GDM1 (cell line): ENCODE measurements at places on chromosomes 1 and 21.

GRCh38 chr1:44263568-44264450 is 50.5 kb downstream of the DMAP1 start:
- no peak for DNase-seq

- no peak for DNase-seq
Observed at GRCh38 chr1:248714248-248714647, 11.7 kb upstream of the OR14I1 start.

GRCh38 chr21:33660406-33660805 is 18.1 kb downstream of the ITSN1 start:
- no peak for DNase-seq

- no peak for DNase-seq
Observed at GRCh38 chr1:228285661-228286504, 78.0 kb downstream of the OBSCN start.

GRCh38 chr1:243726806-243727502 is 123.1 kb downstream of the AKT3 start:
- no peak for DNase-seq

- DNase-seq = no peak
Observed at GRCh38 chr21:21084179-21084578, 86.0 kb downstream of the NCAM2 start.

GRCh38 chr1:109089242-109090015 is 1.1 kb upstream of the TMEM167B start:
- peak; percentile 46 for DNase-seq

- DNase-seq = no peak
Observed at GRCh38 chr1:116676291-116676690, 8.8 kb upstream of the IGSF3 start.

- no peak for DNase-seq
Observed at GRCh38 chr1:73626326-73626725, 571.6 kb downstream of the LRRIQ3 start.

DNA sequence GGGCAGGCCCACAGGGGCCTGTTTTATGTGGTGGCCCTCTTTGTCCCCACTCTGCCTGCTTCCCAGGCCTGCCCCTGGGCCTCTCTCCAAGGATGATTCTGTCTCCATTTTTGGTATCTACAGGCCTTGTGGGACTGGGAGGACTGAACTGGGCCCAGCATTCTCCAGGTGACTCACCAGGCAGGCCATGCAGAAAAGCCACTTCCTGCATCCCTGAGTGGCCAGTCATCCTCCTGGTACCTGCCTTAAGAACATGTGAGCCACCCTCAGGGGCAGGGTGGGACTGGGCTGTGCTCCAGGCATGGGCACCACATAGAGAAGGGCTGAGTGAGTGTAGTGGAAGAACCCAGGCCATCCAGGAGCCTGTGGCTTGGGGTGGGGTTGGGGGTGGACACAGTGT is 20.0 kb upstream of the BCAR3 start:
- DNase-seq = no peak

DNA sequence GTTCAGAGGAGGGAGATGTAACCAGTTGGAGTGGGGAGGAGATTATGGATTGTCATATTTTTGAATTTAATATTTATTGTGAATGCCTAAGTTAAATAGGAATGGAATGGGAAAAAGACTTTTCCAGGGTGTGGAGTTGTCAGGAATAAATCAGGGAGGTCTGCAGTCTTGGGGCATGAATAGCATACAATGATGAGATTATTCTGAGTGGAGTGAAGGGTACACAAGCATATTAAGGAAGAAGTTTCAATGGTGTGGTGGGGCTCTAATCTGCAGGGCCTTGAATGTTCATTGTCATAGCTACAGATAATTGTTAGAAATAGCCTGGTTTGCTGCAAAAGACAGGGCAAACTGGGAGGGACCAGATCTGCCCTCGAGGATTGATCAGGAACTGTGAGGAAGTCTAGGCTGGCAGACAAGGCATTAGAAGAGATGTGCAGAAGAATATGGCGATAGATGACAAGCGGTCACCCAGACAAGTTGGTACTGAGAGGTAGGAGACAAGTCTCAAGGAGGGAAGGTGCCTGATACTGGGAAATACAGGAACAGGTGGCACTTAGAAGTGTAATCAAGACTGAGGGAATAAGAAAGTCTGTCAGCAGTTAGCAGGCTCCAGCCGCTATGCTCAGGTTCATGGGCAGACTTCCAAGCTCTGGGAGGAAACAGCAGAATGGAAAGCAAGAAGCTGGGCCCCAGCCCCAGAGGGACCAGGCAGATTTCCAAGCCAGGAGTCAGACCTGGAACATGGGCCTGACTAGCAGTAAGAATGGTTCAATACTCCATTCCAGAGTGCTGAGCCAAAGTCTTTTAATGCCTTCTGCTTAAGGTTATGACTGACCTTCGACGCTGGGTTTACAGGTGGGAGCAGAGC is 20.9 kb upstream of the RGL1 start:
- no peak for DNase-seq

GRCh38 chr1:4801192-4801924 is 146.9 kb downstream of the AJAP1 start:
- DNase-seq = no peak

- no peak for DNase-seq
Observed at GRCh38 chr1:236090741-236091147, 25.9 kb upstream of the NID1 start.

GRCh38 chr1:165632152-165632469 is 1.1 kb downstream of the MGST3 start:
- no peak for DNase-seq

DNA sequence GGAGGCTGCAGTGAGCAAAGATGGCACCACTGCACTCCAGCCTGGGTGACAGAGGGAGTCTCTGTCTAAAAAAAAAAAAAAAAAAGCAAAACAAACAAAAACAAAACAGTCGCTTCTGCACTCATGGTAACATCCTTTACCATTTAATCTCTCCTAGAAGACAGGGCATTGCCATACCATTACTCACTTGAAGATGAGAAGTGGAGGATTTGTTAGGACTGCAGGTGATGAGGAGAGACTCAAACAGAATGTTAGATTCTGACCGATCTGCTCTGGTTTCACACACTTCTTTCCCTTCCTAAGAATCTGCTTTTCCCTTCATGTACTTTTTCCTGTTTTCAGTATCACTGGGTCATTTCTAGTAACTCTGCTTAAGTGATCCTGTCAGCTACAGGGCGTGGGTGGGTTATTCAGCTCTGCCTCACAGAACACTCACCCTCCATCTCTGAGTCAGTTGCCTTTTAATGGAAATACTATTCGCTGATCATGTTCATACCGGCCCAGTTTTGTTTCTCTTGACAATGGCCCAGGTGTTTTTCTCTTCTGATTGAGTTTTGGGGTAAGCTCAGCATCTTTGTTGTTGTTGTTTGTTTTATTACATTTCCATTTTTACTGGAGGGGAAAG is 148.0 kb upstream of the ERG start:
- no peak for DNase-seq

GRCh38 chr1:169729991-169730390 is 3.9 kb downstream of the SELE start:
- no peak for DNase-seq

- no peak for DNase-seq
Observed at GRCh38 chr1:224454402-224455055, 19.9 kb upstream of the WDR26 start.

DNA sequence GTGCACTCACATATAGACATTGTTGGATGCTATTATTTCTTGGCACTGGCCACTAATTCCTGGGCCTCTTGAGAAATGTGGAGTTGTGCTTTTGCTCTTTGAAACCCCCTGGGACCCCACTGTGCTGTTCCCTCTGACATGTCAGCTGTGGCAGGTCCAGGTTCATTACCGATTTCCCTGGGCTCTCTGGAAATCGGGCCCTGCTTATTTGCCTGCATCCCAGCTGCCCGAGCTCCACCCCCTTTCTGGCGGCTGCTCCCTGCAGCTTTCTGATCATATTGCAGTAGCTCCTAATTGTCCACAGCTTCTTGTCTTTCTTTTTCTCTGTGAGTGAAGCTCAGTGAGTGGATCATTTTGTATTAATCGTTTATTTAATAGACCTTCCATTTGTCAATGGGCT is 183.7 kb upstream of the FAM78B start:
- no peak for DNase-seq

GRCh38 chr1:219277304-219278105 is 103.8 kb downstream of the LYPLAL1 start:
- no peak for DNase-seq

GRCh38 chr21:45643021-45643980 is at the start of gene PCBP3:
Gene PCBP3, plus strand, starts transcription at chr21:45643725. Its CDS starts 206,361 bp downstream, at chr21:45850086.
- peak; percentile 96 for DNase-seq

DNA sequence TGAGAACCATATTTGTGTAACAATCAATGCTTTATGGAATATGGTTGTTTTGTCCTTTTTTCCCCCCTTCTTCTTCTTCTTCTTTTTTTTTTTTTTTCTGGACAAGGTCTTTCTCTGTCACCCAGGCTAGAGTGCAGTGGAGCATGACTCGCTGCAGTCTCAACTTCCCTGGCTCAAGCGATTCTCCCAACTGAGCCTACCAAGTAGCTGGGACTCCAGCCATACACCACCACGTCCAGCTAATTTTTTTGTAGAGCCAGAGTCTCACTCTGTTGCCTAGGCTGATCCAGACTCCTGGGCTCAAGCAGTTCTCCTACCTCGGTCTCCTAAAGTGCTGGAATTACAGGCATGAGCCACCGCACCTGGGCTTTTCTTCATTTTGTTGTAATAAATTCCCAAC is 86.7 kb downstream of the FMN2 start:
- no peak for DNase-seq

DNA sequence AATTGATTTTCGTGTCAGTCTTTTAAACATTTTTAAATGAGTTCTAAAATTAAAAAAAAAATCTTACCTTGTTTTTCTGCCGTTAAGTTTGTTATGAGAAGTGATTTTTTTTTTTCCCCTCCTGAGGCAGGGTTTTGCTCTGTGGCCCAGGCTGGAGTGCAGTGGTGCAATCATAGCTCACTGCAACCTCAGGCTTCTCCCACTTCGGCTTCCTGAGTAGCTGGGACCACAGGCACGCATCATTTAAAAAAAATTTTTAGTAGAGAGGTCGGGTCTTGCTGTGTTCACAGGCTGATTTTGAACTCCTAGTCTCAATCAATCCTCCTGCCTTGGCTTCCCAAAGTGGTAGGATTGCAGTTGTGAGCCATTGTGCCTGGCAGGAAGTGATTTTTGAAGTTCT is 41.1 kb downstream of the MTR start:
- DNase-seq = no peak

DNA sequence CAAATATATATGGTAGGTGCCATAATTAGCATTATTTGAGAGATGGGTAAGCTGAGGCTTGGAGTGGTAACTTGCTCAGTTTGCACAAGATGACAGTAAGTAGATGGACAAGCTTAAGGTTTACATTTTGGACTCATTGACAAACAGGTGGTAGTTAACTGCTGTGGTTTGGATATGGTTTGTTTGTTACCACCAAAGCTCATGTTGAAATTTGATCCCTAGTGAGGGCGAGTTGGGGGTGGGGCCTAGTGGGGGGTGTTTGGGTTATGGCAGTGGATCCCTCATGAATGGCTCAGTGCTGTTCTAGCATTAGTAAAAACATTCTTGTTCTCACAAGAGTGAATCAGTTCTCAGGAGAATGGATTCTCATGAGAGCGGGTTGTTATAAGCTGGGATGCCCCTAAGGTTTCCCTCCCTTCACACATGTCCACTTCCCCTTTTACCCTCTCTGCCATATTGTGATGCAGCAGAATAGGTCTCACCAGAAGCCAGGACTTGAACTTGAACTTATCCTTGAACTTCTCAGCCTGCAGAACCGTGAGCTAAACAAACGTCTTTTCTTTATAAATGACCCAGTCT is 6.6 kb upstream of the PRRX1 start:
- no peak for DNase-seq

DNA sequence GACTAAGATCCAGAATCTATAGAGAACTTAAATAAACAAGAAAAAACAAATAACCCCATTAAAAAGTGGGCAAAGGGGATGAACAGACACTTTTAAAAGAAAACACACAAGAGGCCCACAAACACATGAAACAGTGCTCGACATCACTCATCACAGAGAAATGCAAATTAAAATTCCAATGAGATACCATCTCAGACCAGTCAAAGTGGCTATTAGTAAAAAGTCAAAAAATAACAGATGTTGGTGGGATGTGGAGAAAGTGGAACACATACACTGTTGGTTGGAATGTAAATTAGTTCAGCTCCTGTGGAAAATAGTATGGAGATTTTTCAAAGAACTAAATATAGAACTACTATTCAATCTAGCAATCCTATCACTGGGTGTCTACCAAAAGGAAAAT is 143.1 kb downstream of the IFI44 start:
- no peak for DNase-seq

GRCh38 chr1:18010408-18010807 is 97.2 kb upstream of the IGSF21 start:
- DNase-seq = no peak

DNA sequence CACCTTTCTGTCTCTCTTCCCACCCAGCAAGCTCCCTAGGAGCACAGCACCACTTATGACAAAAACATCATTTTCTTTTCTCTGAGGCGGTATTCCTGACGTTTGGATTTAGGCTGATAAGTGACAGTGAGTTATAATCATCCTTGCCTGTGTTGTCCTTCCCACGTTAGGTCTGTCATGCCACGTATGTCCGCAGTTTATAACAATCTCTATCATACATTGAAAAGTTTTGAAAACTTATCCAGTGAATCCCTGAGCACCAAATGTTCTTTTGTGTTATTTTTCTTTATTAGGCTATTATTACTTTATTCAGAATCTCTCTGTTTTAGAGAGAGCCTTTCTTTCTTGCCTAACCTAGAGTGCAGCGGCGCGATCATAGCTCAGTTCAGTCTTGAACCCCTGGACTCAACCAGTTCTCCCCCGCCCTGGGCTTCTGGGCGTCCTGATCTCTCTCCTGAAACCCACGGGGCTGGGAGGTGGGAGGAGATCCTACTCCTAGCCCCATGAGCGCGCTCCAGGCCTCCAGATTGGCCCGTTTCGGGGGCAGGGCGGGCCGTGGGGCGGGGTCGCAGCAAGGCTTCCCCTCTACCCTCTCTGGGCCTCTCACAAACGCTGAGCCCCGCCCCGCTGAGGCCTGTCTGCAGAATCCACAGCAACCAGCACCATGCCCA is at the start of gene GSTM2:
GSTM2 (plus strand) TSS at position 606 of the 671 bp plus-strand sequence; CDS start at position 665, 59 bp downstream.
- peak; percentile 86 for DNase-seq

- no peak for DNase-seq
Observed at GRCh38 chr1:211939876-211940468, 95.4 kb downstream of the INTS7 start.

DNA sequence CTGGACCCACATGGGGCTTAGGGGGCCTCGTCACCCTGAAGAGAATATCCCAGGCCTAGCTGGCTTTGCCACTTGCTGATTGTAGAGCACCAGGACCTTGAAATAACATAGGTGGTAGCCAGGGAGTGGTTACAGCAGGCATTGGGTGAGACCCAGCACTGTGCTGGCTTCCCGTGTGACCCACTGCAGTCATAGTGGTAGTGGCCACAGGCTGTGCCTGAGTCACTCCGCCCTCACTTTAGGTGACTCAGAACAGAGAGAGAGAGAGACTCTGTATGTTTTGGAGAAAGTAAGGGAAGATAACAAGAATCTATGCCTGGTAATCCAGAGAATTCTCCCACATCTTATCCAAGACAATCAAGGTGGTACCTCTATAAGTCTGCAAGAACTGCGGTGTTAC is 98.7 kb upstream of the LHX8 start:
- DNase-seq = no peak
